ENCODE measurements at places on chromosomes 7 and 10. TPM values are rescaled to one million over a fixed set of nuclear protein-coding genes. Genes with fewer than 3 reads are reported as not detected.

The CYP2C19 gene
- total RNA-seq: 0.15 TPM

The MEST gene
- 35.5 TPM for total RNA-seq

The GIMAP1 gene
- 1.6 TPM for total RNA-seq

DNA sequence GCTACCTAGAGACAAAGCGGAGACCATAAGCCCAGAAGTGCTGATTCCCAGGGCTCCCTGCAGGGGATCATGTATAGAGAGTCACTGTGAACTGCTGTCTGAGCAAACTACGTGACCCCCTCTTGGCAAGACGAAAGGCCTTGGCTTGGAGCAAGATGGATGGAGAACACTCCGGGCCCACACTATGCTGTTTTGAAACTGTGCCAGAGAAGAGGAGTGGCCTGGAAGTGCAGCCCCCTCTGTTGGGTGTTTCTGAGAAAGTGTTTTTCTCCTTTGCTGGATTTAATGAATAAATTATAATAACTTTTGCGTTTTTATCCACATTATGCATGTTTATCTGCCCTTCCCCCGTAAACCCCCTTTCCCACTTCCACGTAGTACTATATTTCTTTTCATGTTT is 639.3 kb upstream of the GALNT17 start:
- no peak for DNase-seq

The SPDYE2 gene
- total RNA-seq: 0.20 TPM

DNA sequence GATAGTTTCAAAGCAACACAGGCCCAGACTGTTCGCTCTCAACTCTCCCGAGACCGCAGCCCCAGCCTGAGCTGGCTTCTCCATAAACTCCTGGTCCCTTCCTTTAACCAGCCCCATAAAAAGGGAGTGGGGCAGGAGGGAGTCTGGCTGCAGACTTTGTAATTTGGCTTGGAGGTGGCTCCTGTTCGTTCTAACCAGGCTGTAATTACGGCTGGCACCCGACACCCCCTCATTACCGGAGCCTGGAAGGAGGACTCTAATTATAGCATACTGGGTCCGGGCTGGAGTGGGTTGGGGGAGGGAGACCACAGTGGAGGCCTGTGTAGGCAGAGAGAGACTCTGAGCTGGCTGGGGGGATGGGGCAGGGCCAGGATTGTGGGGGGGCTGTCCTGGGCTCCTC is 49.7 kb downstream of the UNC5B start:
- no peak for DNase-seq

- no peak for DNase-seq
These were observed 395.9 kb downstream of the GRM8 start for GRCh38 chr7:126856691-126857291.

The GPR15LG gene
- total RNA-seq: not detected

DNA sequence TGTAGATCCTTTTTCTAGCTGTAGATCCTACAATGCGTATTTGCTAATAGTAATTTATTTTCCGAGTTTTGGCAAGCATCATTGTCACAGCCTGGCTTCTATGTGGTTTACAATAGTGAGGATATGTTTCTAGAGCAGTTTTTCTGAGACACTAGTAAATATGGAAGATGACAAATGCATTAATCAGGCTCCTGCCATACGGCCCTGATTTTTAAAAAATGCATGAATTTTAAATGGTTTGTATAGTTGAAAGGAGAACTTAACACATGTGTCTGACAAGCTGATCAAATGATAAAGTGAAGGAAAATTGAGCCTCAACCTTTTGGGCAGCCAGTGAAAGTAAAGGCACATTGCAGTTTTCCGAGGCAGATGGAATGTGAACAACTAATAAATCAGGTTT is 354.1 kb downstream of the EXOC4 start:
- DNase-seq: no peak

The OPALIN gene
- total RNA-seq: not detected

DNA sequence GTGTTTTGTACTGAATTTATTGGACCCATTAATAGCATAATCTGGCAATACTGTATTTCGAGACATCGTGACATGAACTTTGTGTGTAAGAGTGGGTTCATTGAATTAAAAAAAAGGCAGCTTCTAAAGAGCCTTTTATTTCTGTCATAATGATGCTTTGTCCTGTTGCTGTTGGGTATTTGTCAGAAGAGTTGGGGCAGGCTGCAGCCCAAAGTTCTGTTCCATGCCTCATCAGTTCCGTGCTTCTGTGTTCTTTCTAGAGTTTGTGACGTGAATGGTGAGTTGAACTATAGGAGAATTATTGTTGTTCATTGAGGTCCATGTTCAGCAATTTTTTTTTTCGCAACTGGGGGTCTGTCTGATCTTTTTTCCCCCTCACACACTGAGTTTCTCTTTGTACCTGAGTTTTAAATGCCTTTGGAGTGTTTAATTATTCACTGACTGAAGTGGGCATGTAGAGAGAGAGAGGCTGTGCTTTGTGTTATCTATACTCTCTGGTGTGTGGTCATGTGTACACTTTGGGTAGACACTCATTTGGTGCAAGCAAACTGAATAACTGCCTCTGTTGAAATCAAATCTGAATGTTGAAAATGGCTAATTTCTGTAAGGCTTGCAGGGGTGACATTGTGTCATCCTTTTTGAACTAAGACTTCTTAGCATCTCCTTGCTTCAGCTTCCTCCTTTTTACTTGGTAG is 69.8 kb downstream of the ADD3 start:
- DNase-seq: no peak

DNA sequence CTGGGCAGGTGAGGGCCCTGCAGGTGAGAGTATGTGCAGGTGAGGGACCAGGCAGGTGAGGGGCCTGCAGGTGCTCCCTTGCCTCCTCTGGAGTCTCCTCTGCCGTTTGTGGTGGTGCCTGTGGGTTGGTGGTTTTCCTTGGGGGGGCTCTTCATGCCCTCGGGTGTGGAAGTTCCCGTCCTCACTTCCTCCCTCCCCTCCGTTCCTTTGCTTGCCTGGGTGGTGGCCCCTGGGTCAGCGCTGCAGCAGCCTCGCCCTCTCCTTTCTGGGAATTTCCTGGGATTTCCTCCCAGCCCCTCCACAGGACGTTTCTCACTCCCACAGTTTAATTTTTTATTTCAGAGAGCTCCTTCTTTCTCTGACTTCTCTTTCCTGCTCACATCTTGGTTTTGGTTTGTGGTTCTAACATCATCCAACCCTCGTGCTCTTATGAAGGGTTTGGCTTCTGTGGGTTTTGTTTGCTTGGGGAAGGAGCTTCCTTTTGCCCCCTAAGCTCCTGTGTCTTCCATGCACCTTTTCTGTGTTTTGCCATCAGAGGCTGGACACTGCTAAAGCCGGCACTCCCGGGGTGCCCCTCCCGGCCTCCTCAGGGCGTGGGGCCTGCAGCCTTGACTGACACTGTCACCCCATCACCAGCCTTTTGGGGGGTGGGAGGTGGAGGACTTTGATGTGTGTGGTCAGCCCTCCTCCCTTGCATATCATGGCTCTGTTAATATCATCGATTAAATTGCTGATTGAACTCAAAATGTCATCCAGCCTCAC is 29.2 kb upstream of the ADGRA1 start:
- no peak for DNase-seq

- DNase-seq: no peak
These were observed 346.9 kb downstream of the TYW1 start for GRCh38 chr7:67343572-67343971.

GRCh38 chr10:132514821-132515520 is 22.6 kb upstream of the INPP5A start:
- DNase-seq: peak; percentile 79

The EN2 gene
- not detected for total RNA-seq

GRCh38 chr10:132792796-132793195 is 6.8 kb upstream of the NKX6-2 start:
- no peak for DNase-seq

- DNase-seq: no peak
These were observed 1023.5 kb upstream of the C7orf33 start for GRCh38 chr7:147567043-147567442.

The ZPBP gene
- 1.1 TPM for total RNA-seq

The GSDME gene
- 17.3 TPM for total RNA-seq

GRCh38 chr7:637826-638225 is 88.7 kb upstream of the DNAAF5 start:
- peak; percentile 12 for DNase-seq

The NUDT13 gene
- total RNA-seq: 1.4 TPM

- DNase-seq: no peak
These were observed 74.6 kb upstream of the CC2D2B start for GRCh38 chr10:95833042-95833610.

DNA sequence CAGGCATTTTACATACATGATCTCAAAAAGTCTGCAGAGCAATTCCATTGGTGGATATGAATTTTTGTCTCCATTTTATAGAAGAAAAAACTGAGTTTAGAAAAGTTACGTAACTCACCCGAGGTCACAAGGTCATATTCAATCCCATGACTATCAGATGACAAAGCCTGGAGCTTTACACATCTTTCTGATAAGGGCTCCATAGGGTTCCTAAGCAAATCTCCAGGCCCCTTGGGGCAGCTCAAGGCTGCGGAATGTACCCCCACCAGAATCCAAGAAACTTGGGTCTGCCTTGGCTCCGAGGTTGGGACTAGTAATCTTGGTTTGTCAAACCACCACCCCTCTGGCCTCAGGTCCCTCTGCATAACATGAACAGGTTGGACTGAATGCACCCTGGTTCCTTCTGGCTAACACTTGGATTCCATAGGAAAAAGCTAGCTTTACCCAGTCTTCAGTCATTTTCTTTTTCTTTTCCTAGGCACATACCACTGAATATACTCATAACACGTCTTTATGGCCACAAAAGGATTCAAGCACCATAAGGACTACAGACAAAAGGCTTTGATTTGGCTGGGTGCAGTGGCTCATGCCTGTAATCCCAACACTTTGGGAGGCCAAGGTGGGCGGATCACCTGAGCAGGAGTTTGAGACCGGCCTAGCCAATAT is 55.5 kb downstream of the PIP4K2A start:
- no peak for DNase-seq

All from ovary (tissue), 10 donors.